ENCODE measurements at places on chromosomes 2 and 18. TPM values are rescaled to one million over a fixed set of nuclear protein-coding genes. Genes with fewer than 3 reads are reported as not detected.

The SCN7A gene
- 0.48 TPM for total RNA-seq

DNA sequence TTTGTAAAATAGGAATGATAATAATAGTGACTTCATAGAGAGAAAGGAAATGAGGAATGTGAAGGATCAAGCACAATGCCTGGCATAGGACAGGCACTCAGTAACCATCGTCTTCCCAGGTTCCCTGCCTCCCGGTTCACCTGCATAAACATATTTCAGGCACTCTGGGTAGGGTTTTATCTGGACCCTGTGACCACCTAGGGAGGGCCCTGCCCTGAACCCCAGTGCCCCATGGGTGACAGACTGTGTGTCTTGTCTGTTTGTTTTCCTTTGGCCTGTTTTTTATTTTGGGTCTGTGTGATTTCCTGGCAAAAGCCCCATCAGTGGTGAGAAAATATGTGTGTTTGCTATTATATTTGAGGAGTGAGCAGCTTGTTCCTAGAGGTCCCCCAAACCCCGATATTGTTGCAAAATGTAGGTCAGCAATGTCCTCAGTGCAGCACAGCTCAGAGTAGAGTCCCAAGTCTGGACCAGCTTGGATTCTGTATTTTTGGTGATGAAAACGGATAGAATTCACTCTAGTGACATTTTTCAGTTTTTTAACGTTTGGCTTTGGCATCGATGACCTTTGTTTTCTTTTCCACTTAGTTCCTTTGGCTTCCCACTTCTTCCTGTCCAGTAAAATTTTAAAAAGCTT is 9.6 kb upstream of the NT5C1B start:
- ATAC-seq, result no peak

DNA sequence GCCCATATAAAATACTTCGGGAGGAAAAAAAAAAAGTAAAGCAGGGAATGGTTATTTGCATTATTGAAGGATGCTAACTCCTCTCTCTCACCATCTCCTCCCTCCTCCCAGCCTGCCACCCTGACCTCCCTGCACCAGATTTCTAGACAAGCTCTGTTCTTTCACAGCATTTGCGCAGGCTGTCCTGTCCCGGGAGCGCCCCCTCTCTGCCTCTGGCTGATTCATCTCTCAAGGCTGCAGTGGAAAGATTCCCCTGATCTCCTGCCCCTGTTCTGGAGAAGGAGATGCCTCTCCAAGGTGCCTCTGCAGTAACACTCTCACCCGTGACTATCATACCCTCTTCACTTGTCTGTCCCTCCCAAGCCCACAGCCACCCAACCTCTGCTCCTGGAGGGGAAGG is 38.5 kb downstream of the COL4A4 start:
- no peak for ATAC-seq

The ITPRIPL1 gene
- total RNA-seq, result 1.8 TPM

DNA sequence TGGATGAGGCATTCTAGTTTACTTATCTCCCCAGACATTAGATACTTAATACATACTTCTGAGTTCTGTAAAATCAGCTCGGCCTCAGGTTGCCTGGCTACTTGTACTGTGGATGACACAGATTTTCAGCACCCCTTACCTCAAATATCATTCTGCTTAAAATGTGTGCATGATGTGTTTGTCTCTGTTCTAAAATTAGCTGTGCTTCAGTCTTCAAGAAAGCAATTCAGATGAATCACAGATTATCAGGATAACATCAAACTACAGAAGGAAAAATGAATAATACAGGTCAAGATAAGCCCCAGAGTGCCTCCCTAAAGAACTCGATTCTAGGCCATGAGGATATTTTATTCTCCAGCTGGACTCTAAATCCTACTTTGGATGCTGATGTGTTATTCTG is 21.3 kb upstream of the MAPRE2 start:
- ATAC-seq, result no peak
